Uterus (tissue), 4 donors: ENCODE measurements at places on chromosomes 6 and 20.
A peak's percentile ranks its signal among the peaks of the same experiment; 100 is the strongest.

GRCh38 chr20:9617940-9618339, 103.5 kb downstream of the LAMP5 start:
- DNase-seq: no peak

DNA sequence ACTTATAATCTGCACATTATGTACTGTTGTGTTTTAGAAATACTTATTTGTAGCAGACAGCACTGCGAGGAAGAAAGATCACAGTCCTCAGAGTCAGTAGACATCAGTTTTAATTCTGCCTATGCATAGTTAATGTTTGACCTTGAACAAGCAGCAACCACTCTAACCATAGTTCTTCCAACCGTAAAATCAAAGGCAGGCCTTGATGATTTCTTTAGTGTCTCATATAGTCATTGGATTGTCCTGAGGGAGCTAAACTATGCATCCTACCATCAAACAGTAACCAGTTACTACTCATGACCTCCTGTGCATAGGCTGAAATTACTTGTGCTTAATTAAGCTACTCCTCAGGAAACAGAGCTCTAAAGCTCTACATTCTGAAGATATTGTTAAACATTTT, 294.8 kb upstream of the STXBP5 start:
- DNase-seq: no peak

DNA sequence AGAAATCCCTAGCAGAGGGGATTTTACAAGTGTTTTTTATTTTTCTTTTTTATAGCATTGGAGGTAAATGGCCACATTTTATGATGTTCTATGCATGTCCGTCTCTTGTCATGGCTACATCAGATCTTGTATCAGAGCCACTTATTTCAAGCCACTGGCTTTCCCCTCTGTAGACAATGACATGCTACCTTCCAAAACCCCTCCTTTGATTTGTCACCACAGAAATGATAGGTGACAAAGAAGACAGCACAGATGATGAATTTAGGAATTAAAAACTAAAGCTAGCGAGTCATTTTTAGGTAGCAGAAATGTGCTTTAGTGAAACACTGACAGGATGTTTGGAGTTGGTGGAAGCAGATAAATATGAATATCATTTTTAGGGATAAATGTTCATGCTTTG, 20.8 kb downstream of the PLCB1 start:
- DNase-seq: no peak

DNA sequence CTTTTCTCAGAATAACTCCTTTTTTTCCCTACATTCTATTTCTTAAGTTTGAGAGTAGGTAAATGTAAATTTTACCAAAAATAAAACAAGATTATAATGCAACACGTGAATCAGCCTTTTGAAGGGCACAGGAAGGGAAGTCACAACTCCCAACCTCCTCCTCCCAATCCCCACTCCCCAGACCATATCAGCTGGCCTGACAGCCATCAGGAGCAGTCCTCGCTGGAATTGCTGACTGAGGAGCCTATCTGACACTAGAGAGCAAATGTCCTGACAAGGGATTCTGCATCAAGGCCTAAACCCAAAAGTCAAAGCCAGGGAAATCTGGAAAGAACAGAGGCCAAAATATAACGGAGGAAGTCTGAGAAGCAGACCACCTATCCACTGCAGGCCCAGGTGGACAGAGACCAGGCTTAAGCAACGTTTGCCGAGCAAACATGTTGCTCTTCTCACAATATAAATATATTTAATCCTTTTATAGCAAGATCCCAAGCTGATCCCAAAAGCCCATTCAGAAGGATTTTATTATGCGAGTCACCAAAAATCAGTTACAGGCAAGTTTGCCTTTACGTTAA, 2.5 kb downstream of the RRAGD start:
- no peak for DNase-seq

GRCh38 chr6:108120311-108120710, 45.5 kb upstream of the NR2E1 start:
- no peak for DNase-seq

DNA sequence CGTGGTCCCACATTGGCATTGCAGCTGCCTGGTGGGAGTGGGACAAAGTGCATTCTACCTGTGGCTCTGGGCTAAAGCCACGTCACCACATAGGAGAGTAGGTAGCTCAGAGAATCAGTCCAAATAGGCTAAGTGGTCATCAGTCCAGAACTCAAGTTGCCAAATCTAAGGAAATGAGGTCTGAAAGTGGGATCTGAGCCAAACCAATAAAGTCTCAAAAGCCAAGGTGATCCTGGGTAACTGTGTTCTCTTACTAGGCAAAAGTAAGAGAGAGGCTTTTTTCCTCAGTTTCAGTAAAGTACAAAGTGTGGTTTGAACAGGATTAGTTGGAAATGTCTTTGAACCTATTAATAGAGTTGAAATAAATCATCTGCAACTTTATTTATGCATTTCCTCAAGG, 68.6 kb upstream of the CNKSR3 start:
- no peak for DNase-seq

- DNase-seq: no peak
These were observed 133.2 kb downstream of the TBC1D32 start for GRCh38 chr6:121201105-121201504.

DNA sequence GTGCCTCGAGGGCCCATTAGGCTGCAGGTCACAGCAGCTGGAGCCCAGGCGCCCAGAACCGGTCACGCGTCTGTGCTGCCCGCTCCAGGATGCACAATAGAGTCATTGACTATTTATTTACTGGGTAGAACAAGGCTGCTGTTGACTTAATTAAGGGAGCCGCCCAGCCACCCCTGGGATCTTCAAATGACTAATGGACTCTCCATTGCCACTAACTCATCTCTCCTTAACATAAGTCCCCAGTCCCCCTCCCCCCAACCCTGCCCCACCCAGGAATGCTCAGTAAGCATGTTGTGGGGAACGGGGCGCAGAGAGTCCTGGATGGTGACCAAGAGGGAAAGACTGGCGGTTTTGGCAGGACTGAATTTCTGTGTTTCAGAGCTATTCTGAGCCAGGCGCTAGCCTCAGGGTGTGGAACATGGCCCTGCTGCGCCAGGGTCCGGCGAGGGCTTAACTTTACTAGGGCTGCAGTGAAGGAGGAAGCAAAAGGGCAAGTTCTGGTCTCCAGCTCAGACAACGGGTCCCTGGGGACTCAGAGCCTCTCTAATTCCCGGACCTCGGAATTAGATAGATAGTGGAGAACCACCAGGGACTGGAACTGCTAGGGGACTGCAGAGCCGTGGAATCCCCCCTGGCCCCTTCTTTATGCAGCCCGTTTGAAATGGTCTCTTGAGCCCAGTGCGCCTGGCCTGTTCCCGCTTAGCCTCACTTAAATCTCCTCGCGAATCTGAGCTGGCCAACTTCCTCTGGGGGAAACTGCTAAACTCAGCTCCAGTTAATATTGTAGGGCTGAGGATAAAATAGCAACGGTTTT, 1.5 kb upstream of the GRIK2 start:
- DNase-seq: no peak

GRCh38 chr20:49904440-49905214, 10.7 kb downstream of the SPATA2 start:
- no peak for DNase-seq

DNA sequence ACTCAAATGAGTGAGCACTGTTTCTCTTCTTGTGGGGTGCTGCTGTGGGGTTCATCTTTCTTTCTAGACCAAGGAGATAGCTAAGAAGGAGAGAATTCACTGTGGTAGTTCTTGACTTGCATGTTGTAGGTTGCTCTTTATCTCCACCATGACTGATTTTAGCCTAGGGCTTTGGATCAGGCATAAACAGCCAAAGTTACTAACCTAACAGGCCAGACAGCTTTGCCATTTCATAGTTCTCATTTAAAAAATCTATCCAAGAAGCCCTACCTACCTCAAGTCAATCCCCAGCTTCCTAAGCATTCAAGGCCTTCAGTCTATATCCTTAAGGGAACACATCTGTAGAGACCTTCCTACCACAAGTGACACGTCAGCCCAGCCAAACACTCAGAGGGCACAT, 107.9 kb upstream of the CARMIL1 start:
- DNase-seq: no peak

DNA sequence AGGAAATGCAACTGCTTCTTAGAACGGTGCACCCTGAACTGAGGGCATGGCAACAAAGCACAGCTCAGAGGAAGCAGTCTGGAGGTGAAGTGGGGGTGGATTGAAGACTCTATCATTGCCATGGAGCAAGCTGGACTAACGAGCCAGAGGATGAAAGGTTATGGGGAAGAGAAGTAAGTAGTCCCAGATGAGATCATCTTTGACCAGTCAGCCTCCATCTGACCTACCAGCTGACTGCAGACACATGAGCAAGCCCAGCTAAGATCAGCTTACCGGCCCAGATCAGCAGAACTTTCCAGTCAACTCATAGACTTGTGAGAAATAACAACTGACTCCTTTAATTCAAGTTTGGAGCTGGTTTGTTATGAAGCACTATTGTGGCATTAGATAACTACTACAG, 9.1 kb upstream of the JAG1 start:
- no peak for DNase-seq

DNA sequence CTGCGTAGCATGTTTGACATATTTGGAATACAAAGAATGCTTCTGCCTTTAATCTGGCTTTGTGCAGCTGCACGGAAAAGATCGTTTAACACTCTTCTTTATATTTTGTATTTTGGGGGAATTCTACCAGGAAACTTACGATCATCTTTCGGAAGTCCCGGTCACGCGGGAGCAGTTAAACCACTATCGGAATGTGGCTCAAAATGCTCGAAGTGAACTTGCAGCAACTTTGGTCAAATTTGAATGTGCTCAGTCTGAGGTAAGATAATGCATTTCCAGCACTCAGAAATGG, 42.3 kb downstream of the CCDC170 start:
- DNase-seq: no peak

- DNase-seq: no peak
These were observed 15.9 kb downstream of the BCAS1 start for GRCh38 chr20:54054516-54054915.

GRCh38 chr20:4918473-4918872, 82.8 kb downstream of the SLC23A2 start:
- DNase-seq: no peak

DNA sequence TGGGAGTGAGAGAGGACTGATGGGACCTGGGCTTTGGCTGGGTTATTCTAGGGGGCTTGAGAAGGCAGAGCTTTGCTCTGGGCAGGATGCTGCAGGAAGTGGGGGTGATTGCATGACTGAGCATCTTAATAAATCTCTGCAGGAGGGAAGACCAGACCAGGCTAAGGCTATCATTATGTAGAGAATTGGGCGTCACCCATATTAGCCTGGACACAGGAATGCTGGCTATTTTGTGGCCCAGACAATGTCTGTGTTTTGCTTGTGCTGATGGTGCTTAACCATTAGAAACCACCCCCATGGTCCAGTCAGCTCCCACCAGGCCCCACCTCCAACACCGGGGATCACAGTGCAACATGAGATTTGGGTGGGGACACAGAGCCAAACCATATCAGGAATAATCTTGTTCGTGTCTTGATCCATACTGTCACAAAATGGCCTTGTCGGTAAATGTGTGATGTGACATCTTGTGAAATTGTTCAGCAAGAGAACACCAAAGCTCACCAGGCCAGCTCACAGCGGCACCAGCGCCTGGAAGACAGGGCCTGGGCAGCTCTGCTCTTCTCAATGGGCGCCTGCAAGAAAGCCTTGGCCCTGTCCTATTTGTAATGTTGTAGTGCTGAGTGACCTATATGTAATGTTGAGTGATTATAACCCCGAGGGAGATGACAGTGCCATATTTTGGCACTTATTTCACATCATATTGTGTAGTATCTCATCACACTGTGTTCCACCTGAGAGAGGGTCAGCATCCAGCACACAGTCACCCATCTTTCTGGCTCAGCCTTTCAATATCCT, 211.8 kb downstream of the QKI start:
- no peak for DNase-seq

DNA sequence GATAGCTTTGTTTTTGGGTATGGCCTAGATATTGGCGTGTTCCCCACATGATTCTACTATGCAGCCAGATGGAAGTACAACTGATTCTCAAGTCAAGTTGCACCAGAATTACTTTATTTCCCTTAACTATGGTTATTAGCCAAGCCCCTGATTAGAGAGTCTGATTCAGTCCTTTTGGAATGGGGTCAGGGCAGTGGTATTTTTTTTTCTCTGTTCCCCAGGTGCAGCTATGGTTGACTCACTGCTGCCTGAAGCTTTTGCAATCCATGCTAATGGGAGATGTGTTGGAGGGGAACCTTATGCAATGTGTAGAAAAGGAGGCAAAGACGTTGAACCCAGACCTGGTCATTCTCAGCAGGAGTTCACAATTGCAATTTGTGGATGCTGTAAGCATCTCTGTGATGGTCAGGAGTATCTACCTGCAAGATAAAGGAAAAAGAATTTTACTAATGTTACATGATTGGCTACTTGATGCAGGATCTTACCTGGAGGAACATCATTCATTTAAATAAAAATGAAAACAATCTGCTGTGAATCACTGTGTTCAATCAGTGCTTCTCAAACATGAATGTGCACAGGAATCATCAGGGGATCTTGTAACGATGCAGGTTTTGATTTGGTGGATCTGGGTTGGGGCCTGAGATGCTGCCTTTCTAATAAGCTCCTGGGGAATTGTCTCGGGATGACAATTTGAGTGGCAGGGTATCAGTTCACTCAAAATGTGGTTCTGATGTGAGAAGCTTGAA, 49.4 kb downstream of the PFDN4 start:
- peak; percentile 17 for DNase-seq

- peak; percentile 36 for DNase-seq
These were observed 10.1 kb upstream of the ITPR3 start for GRCh38 chr6:33610779-33611732.

- DNase-seq: no peak
These were observed 249.9 kb downstream of the KHDC1L start for GRCh38 chr6:72975352-72975752.
